ENCODE measurements at places on chromosomes 13 and 19.

- DNase-seq: peak; percentile 50
Observed at GRCh38 chr19:35495107-35496064, 5.1 kb upstream of the KRTDAP start.

DNA sequence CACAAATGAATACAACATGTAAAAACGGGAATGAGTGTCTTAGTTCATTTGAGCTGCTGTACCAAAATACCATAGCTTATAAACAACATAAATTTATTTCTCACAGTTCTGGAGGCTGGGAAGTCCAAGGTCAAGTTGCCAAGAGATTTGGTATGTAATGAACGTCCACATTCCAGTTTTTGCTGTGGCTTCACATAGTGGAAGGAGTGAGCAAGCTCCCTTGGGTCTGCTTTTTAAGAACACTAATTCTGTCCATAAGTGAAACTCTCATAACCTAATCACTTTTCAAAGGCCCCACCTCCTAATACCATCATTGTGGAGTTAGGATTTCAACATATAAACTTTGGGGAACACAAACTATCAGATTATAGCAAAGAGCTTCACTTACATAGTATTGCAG is 1189.6 kb downstream of the PCDH9 start:
- no peak for DNase-seq

DNA sequence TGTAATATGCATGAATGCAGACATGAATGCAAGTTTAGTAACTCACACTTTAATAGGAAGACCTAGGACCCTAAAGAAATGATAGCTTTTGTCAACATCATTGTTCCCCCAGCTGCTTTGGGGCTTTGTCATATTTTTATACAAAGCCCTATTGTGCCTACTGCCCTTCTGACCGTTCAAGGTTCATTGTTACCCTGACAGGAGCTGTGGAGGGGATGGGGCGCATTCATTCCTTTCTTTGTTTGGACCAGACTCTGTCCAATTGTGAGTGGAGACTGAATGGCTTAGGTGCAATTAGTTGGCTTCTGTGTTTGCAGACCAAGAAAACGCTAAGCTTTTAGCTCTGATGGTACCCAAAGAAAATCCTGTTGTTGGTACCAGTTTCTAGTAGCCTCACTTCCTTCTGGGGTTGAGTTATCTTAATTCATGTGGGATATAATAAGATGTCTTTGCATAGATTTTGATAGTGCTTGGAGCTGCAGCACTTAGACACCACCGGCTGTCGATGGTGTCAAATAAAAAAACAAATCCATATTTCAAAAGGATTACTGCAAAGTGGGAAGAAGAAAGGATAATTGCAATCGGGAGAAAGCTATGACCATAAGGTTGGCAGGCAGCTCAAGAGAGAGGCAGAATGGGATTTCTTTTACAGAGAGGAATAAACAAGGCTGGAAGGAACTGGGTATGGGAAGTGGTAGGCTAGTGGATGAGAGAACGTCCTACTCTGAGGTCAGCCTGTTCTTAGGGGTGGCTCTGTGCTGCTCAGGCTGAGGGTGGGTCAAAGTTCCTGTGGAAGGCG is 133.9 kb upstream of the TMTC4 start:
- no peak for DNase-seq

DNA sequence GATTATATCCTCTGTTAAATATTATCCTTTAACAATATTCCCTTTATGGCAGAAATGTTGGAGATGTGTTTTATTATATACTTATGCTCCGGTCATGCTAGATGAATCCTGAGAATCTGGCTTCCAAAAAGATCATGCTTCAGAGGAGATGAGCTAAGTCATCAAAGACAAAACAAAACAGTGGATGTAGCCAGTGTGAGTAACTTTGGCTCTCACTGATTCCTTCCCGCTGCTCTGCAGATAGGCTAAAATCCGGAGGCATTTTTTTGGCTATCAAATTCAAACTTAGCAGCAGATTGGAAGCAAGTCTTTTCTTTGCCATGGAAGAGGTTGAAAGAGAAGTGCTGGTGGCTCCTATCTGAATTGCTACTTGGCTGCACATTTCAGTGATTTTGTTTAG is 295.9 kb downstream of the GPC6 start:
- DNase-seq: no peak

All from NCI-H226 (cell line).